ENCODE measurements at places on chromosomes 5 and 9. TPM values are rescaled to one million over a fixed set of nuclear protein-coding genes. Genes with fewer than 3 reads are reported as not detected.

Gene SLC36A2
- 1.8 TPM for total RNA-seq

Gene FAM13B
- total RNA-seq = 41.8 TPM

Gene OLFM1
- 33.7 TPM for total RNA-seq

Gene FBXO4
- 12.8 TPM for total RNA-seq

Gene STING1
- 109 TPM for total RNA-seq

Gene CDC20B
- not detected for total RNA-seq

Gene TCF7
- total RNA-seq = 15.6 TPM

Gene FAM221B
- not detected for total RNA-seq

Gene PAEP
- not detected for total RNA-seq

Gene EPB41L4B
- total RNA-seq = 6.5 TPM

Gene PLAC8L1
- not detected for total RNA-seq

Gene DYNC2I2
- total RNA-seq = 76.6 TPM

Gene GPR151
- not detected for total RNA-seq

Gene SHISAL2B
- total RNA-seq = not detected

Gene PROB1
- 3.8 TPM for total RNA-seq

Gene HACD4
- 2.9 TPM for total RNA-seq

Gene SUSD3
- 12.2 TPM for total RNA-seq

Gene CCL27
- total RNA-seq = not detected

Gene FCN2
- 3.6 TPM for total RNA-seq

Gene TRIM14
- 26.3 TPM for total RNA-seq

Gene FBP1
- 27.3 TPM for total RNA-seq

Gene PSAT1
- 22.4 TPM for total RNA-seq

Gene PTPDC1
- 8.7 TPM for total RNA-seq

Gene TAF11L5
- total RNA-seq = not detected

Gene FBP2
- total RNA-seq = not detected

Data from kidney (tissue), 22 donors.